ENCODE measurements at places on chromosomes 11 and 22. TPM values are rescaled to one million over a fixed set of nuclear protein-coding genes. Genes with fewer than 3 reads are reported as not detected.

The SCN3B gene
- 0.13 TPM for total RNA-seq

The KREMEN1 gene
- 5.5 TPM for total RNA-seq

The CHRM1 gene
- 0.24 TPM for total RNA-seq

The IGF2 gene
- 2.8 TPM for total RNA-seq

The RNF121 gene
- 43.2 TPM for total RNA-seq

The IFITM10 gene
- total RNA-seq = 1.1 TPM

The OR56A1 gene
- total RNA-seq = not detected

The OR10D3 gene
- not detected for total RNA-seq

The HYLS1 gene
- 13.0 TPM for total RNA-seq

The NAGA gene
- total RNA-seq = 7.5 TPM

The SELENOM gene
- total RNA-seq = 53.7 TPM

The FAM118B gene
- total RNA-seq = 16.9 TPM

The OR4D9 gene
- not detected for total RNA-seq

The NLRP6 gene
- total RNA-seq = not detected

The GSTT2B gene
- 0.35 TPM for total RNA-seq

The TEX54 gene
- total RNA-seq = not detected

The OR51A4 gene
- not detected for total RNA-seq

The KIF18A gene
- total RNA-seq = 13.0 TPM

The PTPRJ gene
- 79.8 TPM for total RNA-seq

The PCNX3 gene
- 37.8 TPM for total RNA-seq

The WNT11 gene
- total RNA-seq = 2.9 TPM

The OR52I1 gene
- not detected for total RNA-seq

The KRTAP5-7 gene
- total RNA-seq = not detected

The SMCO4 gene
- total RNA-seq = 26.9 TPM

The MCAT gene
- 15.0 TPM for total RNA-seq

The ZP1 gene
- total RNA-seq = 0.25 TPM

The SNX32 gene
- total RNA-seq = 0.04 TPM

The CST6 gene
- not detected for total RNA-seq

The COX8A gene
- total RNA-seq = 802 TPM

The C22orf42 gene
- total RNA-seq = not detected
